ENCODE measurements at places on chromosomes 13 and 19. TPM values are rescaled to one million over a fixed set of nuclear protein-coding genes. Genes with fewer than 3 reads are reported as not detected.
A peak's percentile ranks its signal among the peaks of the same experiment; 100 is the strongest.

DNA sequence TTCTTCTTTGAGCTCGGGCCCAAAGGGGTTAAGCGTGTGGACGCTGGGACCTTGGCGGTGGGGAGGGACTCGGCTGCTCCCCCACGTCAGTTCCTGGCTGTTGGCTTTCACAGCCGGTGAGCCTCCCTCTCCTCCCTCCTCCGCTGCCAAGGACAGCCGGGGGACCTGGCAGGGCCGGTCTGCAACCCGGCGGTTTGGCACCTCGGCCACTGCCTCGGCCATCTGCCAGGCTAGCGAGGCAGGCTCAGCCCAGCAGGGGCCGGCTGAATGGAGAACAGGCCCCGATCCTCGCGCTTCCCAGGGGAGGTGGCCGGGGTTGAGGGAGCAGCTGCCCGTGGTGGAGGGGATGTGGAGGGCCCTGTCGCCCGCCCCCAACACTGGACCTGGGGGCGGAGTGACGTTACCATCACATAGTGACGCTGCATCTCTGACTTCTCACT is 5.0 kb downstream of the TLE5 start:
- DNase-seq, result peak; percentile 93
- H3K27ac ChIP-seq, result peak overlapping the region; percentile 46
- H3K4me1 ChIP-seq, result peaks cover 39% of the 10 kb centered on the region
- H3K4me3 ChIP-seq, result peak overlapping the region; percentile 65
- H3K27me3 ChIP-seq, result no peaks in the 10 kb centered on the region

DNA sequence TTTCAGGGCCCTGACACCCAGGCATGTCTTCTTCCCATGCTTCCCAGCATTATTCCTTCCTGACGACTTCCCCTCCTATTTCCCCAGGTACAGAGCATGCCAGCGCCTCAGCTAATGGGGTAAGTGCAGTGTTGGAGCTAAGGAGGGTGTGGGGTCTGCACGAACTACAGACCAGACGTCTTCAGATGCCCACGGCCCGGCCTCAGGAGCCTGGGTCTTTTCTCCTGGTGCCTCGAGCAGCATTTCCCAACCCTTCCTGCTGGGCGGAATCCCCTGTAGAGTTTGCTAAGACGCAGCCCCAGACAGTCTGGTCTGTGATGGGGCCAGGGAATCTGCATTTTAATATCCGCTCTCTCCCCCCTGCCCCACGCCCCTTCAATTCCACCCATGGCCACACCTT is 10.1 kb upstream of the CEACAM19 start:
- peaks cover 70% of the 10 kb centered on the region for H3K36me3 ChIP-seq
- no peak overlapping the region for H3K4me3 ChIP-seq
- no peak for DNase-seq
- peak overlapping the region; percentile 27 for H3K27ac ChIP-seq
- H3K4me1 ChIP-seq, result peaks cover 11% of the 10 kb centered on the region

GRCh38 chr13:95536632-95537241 is 15.8 kb upstream of the CLDN10 start:
- H3K27me3 ChIP-seq, result no peaks in the 10 kb centered on the region
- H3K27ac ChIP-seq, result no peak overlapping the region

DNA sequence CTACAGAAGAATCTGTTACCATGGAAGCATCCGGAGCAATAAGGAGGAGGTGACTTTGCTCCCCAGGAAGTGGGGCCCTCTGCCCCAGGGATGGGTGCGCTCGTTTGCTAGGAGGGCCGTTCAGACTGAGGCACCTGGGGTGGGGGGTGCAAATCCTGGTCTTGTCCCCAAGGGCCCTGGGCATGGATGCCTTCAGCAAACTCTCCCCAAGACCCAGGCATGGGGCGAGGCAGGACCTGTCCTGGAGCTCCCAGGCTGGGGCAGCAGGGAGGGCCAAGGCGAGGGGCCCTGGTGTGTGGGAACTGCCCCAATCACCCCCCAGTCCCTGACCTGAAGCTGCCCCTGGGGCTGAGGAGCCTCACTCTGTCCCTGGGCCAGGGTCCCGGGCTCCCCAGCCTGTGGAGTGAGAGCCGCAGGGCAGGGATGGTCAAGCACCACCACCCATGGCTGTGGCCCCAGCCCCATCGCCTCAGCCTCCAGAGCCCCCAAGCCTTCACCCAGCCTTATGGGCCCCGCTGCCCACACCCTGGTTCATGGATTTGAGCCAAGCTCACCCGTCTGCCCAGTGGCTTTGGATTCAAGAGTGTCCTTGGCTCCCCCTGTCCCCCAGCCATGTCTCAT is 240.6 kb upstream of the SGCG start:
- H3K4me3 ChIP-seq, result no peak overlapping the region
- no peaks in the 10 kb centered on the region for H3K36me3 ChIP-seq
- no peaks in the 10 kb centered on the region for H3K27me3 ChIP-seq

- no peak overlapping the region for H3K27ac ChIP-seq
- H3K4me3 ChIP-seq, result no peak overlapping the region
- no peak for DNase-seq
- no peaks in the 10 kb centered on the region for H3K27me3 ChIP-seq
- no peaks in the 10 kb centered on the region for H3K36me3 ChIP-seq
- H3K4me1 ChIP-seq, result no peaks in the 10 kb centered on the region
Observed at GRCh38 chr13:37288057-37288720, 182.7 kb upstream of the CSNK1A1L start.

The ZNF177 gene
- 0.79 TPM for total RNA-seq

The ZNF534 gene
- total RNA-seq, result not detected

The C19orf81 gene
- total RNA-seq, result not detected

The GPI gene
- total RNA-seq, result 201 TPM

GRCh38 chr19:35313587-35313986 is 15.4 kb upstream of the CD22 start:
- DNase-seq, result peak; percentile 33
- peaks cover 12% of the 10 kb centered on the region for H3K4me1 ChIP-seq
- no peak overlapping the region for H3K4me3 ChIP-seq

The URAD gene
- not detected for total RNA-seq

- H3K4me3 ChIP-seq, result no peak overlapping the region
- no peaks in the 10 kb centered on the region for H3K36me3 ChIP-seq
- no peak overlapping the region for H3K27ac ChIP-seq
- H3K27me3 ChIP-seq, result no peaks in the 10 kb centered on the region
Observed at GRCh38 chr13:69524459-69525150, 583.0 kb upstream of the ATXN8OS start.

DNA sequence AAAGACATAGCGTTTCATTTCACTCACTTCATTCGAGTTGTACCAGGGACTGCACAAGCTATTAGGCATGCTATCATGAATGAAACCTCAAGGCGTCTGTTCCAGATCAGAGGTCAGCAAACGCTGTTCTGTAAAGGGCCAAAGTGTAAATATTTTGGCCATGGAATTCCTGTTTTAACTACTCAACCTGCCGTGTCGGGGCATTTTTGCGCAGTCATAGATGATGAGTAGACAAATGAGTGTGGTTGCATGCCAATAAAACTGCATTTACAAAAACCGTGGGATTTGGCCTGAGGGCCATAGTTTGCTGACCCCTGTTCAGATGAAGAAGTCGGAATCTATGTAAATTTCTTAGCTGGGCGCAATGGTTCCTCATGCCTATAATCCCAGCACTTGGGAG is 6.5 kb downstream of the INSR start:
- no peaks in the 10 kb centered on the region for H3K27me3 ChIP-seq
- peaks cover 4% of the 10 kb centered on the region for H3K36me3 ChIP-seq
- no peak for DNase-seq
- H3K4me3 ChIP-seq, result no peak overlapping the region

- H3K4me3 ChIP-seq, result no peak overlapping the region
- no peaks in the 10 kb centered on the region for H3K27me3 ChIP-seq
- H3K4me1 ChIP-seq, result no peaks in the 10 kb centered on the region
- DNase-seq, result no peak
- H3K36me3 ChIP-seq, result no peaks in the 10 kb centered on the region
Observed at GRCh38 chr13:113016526-113017295, 47.7 kb downstream of the MCF2L start.

All from MCF 10A (cell line).